ENCODE measurements at places on chromosomes 5 and 9. TPM values are rescaled to one million over a fixed set of nuclear protein-coding genes. Genes with fewer than 3 reads are reported as not detected.

DNA sequence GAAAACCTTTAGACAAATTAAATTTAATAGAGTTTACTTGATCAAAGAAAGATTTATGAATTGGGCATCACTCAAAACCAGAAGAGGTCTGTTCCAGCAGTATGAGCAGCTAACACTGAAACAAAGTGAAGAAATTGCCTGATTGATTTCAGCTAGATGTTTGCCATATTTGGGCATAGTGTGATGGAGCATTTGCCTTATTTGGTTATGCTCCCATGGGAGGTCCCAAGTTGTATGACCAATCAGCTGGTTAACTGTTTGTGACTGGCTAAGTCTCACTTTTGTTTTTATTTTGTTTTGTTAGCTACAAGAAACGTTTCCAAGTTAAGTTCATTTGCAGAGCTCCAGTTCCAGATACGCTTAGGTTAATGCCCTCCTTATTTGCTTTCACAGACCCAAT, 53.3 kb upstream of the LMNB1 start:
- H3K27ac ChIP-seq, result no peak overlapping the region
- no peak for DNase-seq
- no peaks in the 10 kb centered on the region for H3K27me3 ChIP-seq
- H3K36me3 ChIP-seq, result no peaks in the 10 kb centered on the region
- H3K4me1 ChIP-seq, result no peaks in the 10 kb centered on the region

DNA sequence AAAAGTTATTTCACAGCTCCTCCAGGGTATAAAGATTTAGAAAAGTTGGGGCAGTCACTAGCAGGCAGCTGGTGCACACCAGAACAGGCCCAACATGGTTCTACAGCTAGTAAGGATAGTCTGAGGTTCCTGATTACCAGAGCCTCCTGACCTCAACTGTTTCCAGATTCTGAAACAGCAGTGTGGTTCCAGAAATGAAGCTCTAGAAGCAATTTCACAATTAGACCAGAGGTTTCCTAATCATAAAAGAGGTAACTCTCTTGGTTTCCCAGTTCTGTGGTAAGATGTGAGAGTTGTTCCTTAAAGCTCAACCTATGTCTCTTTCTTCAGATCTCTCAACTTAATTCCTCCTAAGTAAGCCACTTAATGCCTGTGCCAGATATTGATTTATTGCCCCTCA, 11.9 kb downstream of the AGTPBP1 start:
- no peaks in the 10 kb centered on the region for H3K4me1 ChIP-seq
- no peaks in the 10 kb centered on the region for H3K27me3 ChIP-seq
- H3K36me3 ChIP-seq, result no peaks in the 10 kb centered on the region
- H3K4me3 ChIP-seq, result no peak overlapping the region

DNA sequence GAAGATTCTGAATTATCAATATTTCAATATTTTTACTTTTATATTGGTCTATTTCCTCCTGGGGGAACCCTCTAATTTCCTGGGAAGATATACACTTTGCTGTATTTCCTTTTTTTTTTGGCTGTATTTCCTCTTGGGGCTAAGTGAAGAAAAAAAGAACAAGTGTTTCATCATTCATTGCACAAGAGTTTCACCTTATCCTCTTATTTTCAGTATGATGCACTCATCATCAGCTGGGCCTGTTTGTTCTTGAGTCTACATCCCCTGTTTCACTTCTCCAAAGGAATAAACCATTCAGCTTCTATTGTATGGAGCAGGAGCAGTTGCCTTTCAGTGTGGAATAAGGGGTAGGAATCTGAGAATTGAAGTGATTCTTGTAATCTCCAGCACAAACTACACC, 210.8 kb downstream of the FAM170A start:
- DNase-seq, result no peak
- H3K4me1 ChIP-seq, result no peaks in the 10 kb centered on the region
- no peak overlapping the region for H3K27ac ChIP-seq
- H3K36me3 ChIP-seq, result no peaks in the 10 kb centered on the region

The CA9 gene
- total RNA-seq, result 3.1 TPM

DNA sequence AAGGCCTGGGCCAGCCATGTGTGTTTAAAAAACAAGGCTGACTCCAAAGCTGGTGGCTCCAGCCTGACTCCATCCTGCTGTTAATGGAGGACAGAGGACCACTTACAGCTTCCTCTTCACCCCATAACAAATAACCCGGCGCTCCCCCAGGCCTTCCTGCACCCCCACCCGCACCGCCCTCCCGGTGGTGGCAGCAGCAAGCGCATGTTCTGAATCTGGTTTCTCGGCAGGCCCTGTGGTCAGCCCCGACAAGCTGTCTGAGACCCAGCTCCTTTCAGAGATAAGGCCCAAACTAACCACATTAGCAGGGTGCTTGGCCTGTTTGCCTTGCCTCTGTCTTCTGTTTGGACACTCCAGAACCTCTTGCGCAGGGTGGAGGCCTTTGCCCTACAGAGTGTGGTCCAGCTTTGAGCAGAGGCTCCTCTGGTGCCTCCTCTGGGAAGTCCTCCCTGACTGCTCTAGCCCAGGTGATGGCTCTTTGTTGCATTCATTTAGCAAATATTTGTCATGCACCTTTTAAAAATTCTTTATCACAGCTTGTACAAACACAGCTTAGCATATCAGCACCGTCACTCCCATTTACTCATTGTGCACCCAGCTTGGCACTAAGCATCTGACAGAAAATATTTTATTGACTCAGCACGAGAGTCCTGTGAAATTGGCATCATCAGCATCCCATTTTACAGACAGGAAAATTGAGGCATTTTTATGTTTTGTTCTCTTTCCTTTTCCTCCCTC, 78.4 kb downstream of the NDFIP1 start:
- H3K4me1 ChIP-seq, result peaks cover 5% of the 10 kb centered on the region
- H3K27me3 ChIP-seq, result no peaks in the 10 kb centered on the region
- H3K4me3 ChIP-seq, result no peak overlapping the region
- no peak overlapping the region for H3K27ac ChIP-seq
- no peaks in the 10 kb centered on the region for H3K36me3 ChIP-seq

DNA sequence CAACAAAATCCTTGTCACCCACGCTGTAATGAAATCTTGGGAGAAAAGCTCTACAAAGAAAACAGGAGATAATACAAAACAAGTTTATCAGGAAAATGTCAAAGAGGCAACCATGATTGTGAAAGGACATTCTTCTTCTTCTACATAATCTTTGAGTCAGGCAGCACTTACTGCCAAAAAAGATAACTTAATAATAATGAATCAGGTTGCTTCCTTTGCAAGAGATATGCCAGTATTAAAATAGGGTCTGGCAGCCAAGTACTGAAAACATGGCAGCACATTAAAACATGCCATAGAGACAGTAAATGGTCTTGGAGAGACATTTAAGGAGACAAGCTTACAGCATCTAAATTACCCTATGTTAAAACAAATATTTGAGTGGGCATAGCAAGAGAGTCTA, 1573.4 kb downstream of the EFNA5 start:
- H3K27ac ChIP-seq, result no peak overlapping the region
- H3K27me3 ChIP-seq, result no peaks in the 10 kb centered on the region
- no peaks in the 10 kb centered on the region for H3K4me1 ChIP-seq
- no peaks in the 10 kb centered on the region for H3K36me3 ChIP-seq
- H3K4me3 ChIP-seq, result no peak overlapping the region

- DNase-seq, result no peak
- H3K4me1 ChIP-seq, result peaks cover 3% of the 10 kb centered on the region
- H3K27me3 ChIP-seq, result no peaks in the 10 kb centered on the region
- H3K27ac ChIP-seq, result no peak overlapping the region
- H3K36me3 ChIP-seq, result no peaks in the 10 kb centered on the region
- H3K4me3 ChIP-seq, result no peak overlapping the region
These were observed 492.7 kb downstream of the RASEF start for GRCh38 chr9:82570226-82570625.

GRCh38 chr5:173734716-173735115, 118.3 kb upstream of the BOD1 start:
- no peaks in the 10 kb centered on the region for H3K27me3 ChIP-seq
- H3K4me1 ChIP-seq, result peaks cover 36% of the 10 kb centered on the region
- no peak overlapping the region for H3K4me3 ChIP-seq
- DNase-seq, result no peak
- no peak overlapping the region for H3K27ac ChIP-seq

DNA sequence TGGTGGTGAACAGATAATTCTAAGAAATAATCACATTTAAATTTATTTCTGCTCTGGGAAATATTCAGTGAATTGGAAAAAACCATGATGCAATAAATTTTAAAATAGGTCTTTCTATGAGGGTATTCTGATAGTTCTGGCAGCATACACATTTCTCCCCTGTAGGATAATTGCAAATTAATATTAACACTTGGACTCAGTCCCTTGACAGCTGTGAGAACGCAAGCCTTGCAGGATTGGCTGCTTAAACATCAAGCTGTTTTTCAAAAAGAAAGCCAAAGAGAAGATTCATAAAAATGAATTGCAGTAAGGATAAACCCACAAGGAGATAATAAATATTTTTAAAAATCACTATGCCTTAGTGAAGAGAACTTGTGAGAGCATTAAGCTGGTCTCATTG, 180.0 kb downstream of the MTRR start:
- no peaks in the 10 kb centered on the region for H3K27me3 ChIP-seq
- H3K4me1 ChIP-seq, result no peaks in the 10 kb centered on the region
- peak; percentile 86 for DNase-seq
- H3K27ac ChIP-seq, result no peak overlapping the region

DNA sequence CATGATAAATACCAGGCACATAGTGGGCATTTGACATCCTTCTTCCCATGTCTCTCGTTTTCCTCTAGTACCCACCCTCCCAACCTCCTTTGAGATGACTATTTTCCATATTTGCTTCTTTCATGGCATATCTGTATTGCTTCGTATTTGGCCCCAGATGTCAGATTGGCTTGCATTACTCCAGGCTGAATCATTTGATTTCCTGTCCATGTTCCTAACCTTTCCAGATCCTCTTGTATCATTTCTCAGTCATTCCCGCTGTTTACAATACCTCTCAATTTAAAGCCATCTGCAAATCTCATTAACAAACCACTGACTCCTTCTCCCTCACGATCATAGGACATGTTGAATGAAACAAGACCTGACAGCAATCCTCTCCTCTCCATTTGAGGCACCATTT, 19.9 kb downstream of the MTX3 start:
- no peaks in the 10 kb centered on the region for H3K27me3 ChIP-seq
- no peak overlapping the region for H3K4me3 ChIP-seq
- H3K36me3 ChIP-seq, result no peaks in the 10 kb centered on the region
- no peak overlapping the region for H3K27ac ChIP-seq

The SLC25A48 gene
- total RNA-seq, result 6.9 TPM

- no peaks in the 10 kb centered on the region for H3K36me3 ChIP-seq
- no peak overlapping the region for H3K4me3 ChIP-seq
- no peak for DNase-seq
- H3K27me3 ChIP-seq, result no peaks in the 10 kb centered on the region
- H3K4me1 ChIP-seq, result no peaks in the 10 kb centered on the region
- H3K27ac ChIP-seq, result no peak overlapping the region
These were observed 36.2 kb downstream of the KIF4B start for GRCh38 chr5:155049569-155050383.

The KIF12 gene
- total RNA-seq, result 9.0 TPM

- H3K36me3 ChIP-seq, result no peaks in the 10 kb centered on the region
- peaks cover 4% of the 10 kb centered on the region for H3K4me1 ChIP-seq
- no peak overlapping the region for H3K4me3 ChIP-seq
- peak overlapping the region; percentile 50 for H3K27ac ChIP-seq
- no peak for DNase-seq
- H3K27me3 ChIP-seq, result peaks cover 4% of the 10 kb centered on the region
These were observed 165.0 kb upstream of the MPDZ start for GRCh38 chr9:13444245-13445102.

The TMC1 gene
- total RNA-seq, result 0.39 TPM

The PCDHGA1 gene
- 1.4 TPM for total RNA-seq

- no peak for DNase-seq
- H3K27me3 ChIP-seq, result no peaks in the 10 kb centered on the region
- no peaks in the 10 kb centered on the region for H3K36me3 ChIP-seq
- H3K4me1 ChIP-seq, result no peaks in the 10 kb centered on the region
These were observed 10.3 kb downstream of the POLK start for GRCh38 chr5:75522025-75522424.

- H3K4me3 ChIP-seq, result no peak overlapping the region
- no peaks in the 10 kb centered on the region for H3K36me3 ChIP-seq
- H3K27me3 ChIP-seq, result no peaks in the 10 kb centered on the region
These were observed 275.2 kb downstream of the CDH9 start for GRCh38 chr5:26763215-26763614.

DNA sequence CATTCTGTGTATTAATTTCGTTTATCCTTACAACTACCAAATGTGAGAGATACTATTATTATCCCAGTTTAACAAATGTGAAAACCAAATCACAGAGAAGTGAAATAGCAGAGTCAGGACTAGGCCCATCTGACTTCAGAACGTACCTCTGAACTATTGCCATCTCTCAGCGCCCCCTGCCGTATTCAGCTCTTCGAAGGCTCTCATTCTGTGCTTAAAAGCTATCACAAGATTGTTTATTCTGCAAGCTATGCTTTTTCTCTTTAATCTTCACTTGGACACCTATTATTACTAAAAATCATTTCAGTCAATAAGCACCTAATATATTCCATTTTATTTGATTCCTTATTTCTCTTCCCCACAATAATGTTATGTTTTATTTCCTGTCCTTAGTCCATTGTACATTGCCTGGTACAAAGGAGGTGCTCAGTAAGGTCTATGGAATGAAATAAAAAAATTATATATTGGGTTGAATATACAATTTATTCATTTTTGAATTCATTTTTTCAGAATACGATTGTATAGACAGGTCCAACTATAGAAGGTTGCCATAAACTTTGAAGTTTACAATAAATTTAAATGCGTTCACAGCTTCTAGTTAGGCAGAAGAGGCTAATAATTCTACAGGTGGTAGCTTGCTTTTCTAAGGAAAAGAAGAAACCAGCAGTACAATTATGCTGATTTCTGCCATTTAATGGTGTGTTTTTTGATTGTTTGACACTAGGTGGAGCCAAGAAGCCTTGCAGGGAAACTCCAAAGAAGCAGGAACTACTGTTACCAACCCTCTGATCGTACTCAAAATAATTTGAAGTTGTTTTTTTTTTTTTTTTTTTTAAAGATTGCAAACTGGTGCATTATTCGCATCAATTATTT, 202.2 kb upstream of the DMRTA1 start:
- no peaks in the 10 kb centered on the region for H3K4me1 ChIP-seq
- H3K36me3 ChIP-seq, result no peaks in the 10 kb centered on the region
- H3K27me3 ChIP-seq, result peaks cover 2% of the 10 kb centered on the region

The SPATA31C1 gene
- total RNA-seq, result 0.20 TPM

DNA sequence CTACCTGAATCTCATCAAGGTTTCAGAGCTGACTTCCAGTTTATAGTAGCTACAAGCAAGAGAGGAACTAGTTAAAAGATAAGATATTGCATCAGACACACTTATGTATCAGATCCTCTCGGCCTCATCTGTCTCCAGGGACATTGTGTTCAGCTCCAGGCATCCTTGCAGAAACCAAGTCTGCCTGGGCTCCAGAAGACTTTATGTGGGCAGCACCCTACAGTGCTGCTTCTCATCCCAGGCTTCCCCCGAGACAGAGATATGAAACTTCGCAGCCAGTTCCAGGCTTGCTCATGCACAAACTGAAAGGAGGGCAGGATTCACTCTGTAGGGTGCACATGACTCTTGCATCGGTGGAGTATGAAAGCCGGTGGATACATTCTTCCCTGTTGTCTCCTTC, 33.9 kb upstream of the FOXB2 start:
- no peak overlapping the region for H3K4me3 ChIP-seq
- H3K27ac ChIP-seq, result no peak overlapping the region
- no peaks in the 10 kb centered on the region for H3K36me3 ChIP-seq
- no peaks in the 10 kb centered on the region for H3K27me3 ChIP-seq
- no peak for DNase-seq

- no peak overlapping the region for H3K4me3 ChIP-seq
- H3K27me3 ChIP-seq, result no peaks in the 10 kb centered on the region
- no peaks in the 10 kb centered on the region for H3K36me3 ChIP-seq
These were observed 7.0 kb upstream of the RASA1 start for GRCh38 chr5:87260604-87261192.

- H3K4me1 ChIP-seq, result peaks cover 4% of the 10 kb centered on the region
- peak; percentile 53 for DNase-seq
- peaks cover 8% of the 10 kb centered on the region for H3K36me3 ChIP-seq
These were observed 55.6 kb downstream of the ARHGEF37 start for GRCh38 chr5:149636861-149637246.

Measured in spinal cord (tissue), 10 donors.